Right lobe of liver (tissue), 6 donors: ENCODE measurements at places on chromosomes 5 and 9.

GRCh38 chr5:73300337-73301207, 127.6 kb downstream of the TMEM174 start:
- no peaks in the 10 kb centered on the region for H3K36me3 ChIP-seq
- H3K27ac ChIP-seq = no peak overlapping the region
- H3K4me3 ChIP-seq = no peak overlapping the region
- DNase-seq = no peak

DNA sequence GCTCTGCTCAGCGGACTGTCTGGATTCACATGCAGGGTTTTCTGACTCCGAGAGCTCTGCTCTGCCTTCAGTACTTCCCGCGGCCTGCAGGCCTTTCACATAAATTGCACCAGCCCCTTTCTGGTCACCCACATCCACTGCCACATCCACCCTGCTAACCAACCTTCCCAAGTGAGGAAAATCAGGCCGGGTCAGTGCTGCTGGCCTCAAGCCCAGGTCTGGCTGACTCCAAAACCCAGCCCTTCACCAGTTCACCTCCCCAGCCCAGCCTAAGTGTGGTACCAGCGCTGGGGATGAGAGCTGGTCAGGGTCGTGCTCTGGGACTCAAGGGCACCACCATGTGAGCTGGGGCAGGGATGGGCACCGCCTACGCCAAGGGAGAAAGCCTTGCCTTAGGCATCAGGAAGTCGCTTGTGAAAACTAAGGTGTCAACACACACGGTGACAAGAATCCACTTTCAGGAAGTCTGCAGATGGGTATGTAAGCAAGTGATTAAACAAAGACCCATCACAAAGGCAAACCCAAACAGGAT, 12.3 kb downstream of the LMAN2 start:
- no peak for DNase-seq
- no peak overlapping the region for H3K4me3 ChIP-seq
- peaks cover 9% of the 10 kb centered on the region for H3K4me1 ChIP-seq
- H3K36me3 ChIP-seq = peaks cover 11% of the 10 kb centered on the region
- H3K27ac ChIP-seq = no peak overlapping the region

- H3K36me3 ChIP-seq = peaks cover 9% of the 10 kb centered on the region
- no peak overlapping the region for H3K27ac ChIP-seq
- H3K4me1 ChIP-seq = no peaks in the 10 kb centered on the region
- no peak for DNase-seq
- no peak overlapping the region for H3K4me3 ChIP-seq
Measured at GRCh38 chr9:123090198-123090896, 56.9 kb downstream of the GPR21 start.

DNA sequence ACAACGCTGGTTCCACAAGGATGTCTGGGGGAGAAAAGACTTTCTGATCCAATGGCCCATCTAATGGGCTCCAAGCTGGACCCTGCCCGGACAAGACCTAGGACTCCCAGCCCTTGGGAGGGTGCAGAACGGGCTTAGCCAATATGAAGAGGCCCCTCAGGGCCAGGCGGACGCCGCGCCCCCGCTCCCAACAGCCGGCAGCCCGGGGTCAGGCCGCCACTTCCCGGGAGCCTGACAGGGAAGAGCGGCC, 493 bp downstream of the P4HA2 start:
- no peaks in the 10 kb centered on the region for H3K27me3 ChIP-seq
- peak overlapping the region; percentile 98 for H3K27ac ChIP-seq
- no peak for DNase-seq
- H3K4me3 ChIP-seq = peak overlapping the region; percentile 52

GRCh38 chr9:124457079-124457886, 7.0 kb downstream of the ADGRD2 start:
- H3K27ac ChIP-seq = no peak overlapping the region
- H3K27me3 ChIP-seq = no peaks in the 10 kb centered on the region
- no peak for DNase-seq
- no peaks in the 10 kb centered on the region for H3K4me1 ChIP-seq
- no peak overlapping the region for H3K4me3 ChIP-seq
- H3K36me3 ChIP-seq = no peaks in the 10 kb centered on the region

GRCh38 chr5:19928562-19929421, 59.2 kb downstream of the CDH18 start:
- H3K27me3 ChIP-seq = no peaks in the 10 kb centered on the region
- no peak for DNase-seq
- no peak overlapping the region for H3K4me3 ChIP-seq
- H3K27ac ChIP-seq = no peak overlapping the region
- no peaks in the 10 kb centered on the region for H3K36me3 ChIP-seq
- no peaks in the 10 kb centered on the region for H3K4me1 ChIP-seq

DNA sequence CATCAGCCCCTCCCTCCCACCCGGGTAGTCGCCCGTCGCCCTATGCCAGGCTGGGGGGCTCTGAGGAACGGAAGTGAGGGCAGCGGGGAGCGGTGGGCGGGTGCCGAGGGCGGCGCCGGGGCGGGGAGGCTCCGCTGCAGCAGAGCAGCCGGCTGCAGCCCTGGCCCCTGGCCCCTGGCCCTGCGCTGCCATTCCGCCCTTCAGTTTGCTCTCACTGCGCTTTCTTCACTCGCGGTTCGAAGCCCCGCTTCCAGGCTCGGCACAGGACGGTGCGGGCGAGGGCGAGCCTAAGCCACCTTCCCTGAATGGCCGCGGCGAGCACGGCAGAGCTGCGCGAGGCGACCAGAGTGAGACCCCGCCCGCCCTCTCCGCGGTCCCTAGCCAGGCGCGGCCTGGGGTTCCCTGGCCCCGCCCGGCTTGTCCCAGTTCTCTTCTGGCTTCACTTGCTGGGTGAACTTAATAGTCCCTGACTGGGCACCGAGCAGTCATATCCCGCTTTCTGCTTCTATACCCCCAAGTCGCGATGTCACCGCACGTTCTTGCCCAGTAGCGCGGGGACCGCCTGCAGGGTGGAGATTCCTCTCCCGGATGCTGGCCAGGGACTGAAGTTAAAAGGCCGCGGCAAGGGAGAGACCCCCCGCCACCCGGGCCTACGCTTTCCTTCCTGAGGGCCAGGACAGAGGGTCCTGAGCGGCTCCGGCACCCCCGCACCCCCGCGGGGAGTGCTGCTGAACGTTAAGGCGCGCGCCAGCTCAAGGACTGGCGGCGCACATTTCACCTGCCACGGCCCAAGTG, 623 bp upstream of the TRIM36 start:
- H3K4me1 ChIP-seq = peaks cover 7% of the 10 kb centered on the region
- H3K27me3 ChIP-seq = no peaks in the 10 kb centered on the region
- no peaks in the 10 kb centered on the region for H3K36me3 ChIP-seq

- H3K27ac ChIP-seq = no peak overlapping the region
- H3K4me3 ChIP-seq = no peak overlapping the region
- no peak for DNase-seq
- no peaks in the 10 kb centered on the region for H3K27me3 ChIP-seq
Measured at GRCh38 chr9:120450916-120451315, 129.1 kb downstream of the CDK5RAP2 start.

- no peaks in the 10 kb centered on the region for H3K36me3 ChIP-seq
- no peaks in the 10 kb centered on the region for H3K4me1 ChIP-seq
- no peak overlapping the region for H3K4me3 ChIP-seq
- no peak for DNase-seq
- no peak overlapping the region for H3K27ac ChIP-seq
- H3K27me3 ChIP-seq = no peaks in the 10 kb centered on the region
Measured at GRCh38 chr5:72584466-72584865, 77.3 kb upstream of the ZNF366 start.

DNA sequence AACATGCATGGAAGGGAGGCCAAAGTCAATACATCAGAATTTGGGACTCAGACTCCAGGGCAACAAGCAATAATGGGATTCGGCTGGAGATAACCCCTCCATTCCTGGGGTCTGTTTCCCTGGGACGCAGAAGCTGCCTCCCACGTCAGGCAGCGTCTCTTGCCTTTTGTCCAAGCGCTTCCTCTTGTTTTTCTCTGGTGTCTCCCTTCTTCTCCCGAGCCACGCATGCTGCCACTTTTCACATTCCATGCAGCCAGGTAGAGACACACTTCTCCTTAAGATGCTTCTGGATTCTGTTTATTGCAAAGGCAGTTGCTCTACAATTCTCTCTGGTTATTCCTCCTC, 267.3 kb downstream of the AOPEP start:
- H3K4me1 ChIP-seq = no peaks in the 10 kb centered on the region
- DNase-seq = no peak
- H3K27ac ChIP-seq = peak overlapping the region; percentile 97
- no peaks in the 10 kb centered on the region for H3K27me3 ChIP-seq

GRCh38 chr9:134358026-134358661, 31.9 kb downstream of the RXRA start:
- H3K4me3 ChIP-seq = peak overlapping the region; percentile 3
- H3K27me3 ChIP-seq = no peaks in the 10 kb centered on the region
- DNase-seq = no peak
- H3K4me1 ChIP-seq = peaks cover 100% of the 10 kb centered on the region
- no peaks in the 10 kb centered on the region for H3K36me3 ChIP-seq

- no peaks in the 10 kb centered on the region for H3K27me3 ChIP-seq
- no peak overlapping the region for H3K27ac ChIP-seq
- DNase-seq = no peak
- no peaks in the 10 kb centered on the region for H3K4me1 ChIP-seq
- H3K36me3 ChIP-seq = no peaks in the 10 kb centered on the region
Measured at GRCh38 chr5:66232275-66232674, 88.2 kb downstream of the SREK1 start.

DNA sequence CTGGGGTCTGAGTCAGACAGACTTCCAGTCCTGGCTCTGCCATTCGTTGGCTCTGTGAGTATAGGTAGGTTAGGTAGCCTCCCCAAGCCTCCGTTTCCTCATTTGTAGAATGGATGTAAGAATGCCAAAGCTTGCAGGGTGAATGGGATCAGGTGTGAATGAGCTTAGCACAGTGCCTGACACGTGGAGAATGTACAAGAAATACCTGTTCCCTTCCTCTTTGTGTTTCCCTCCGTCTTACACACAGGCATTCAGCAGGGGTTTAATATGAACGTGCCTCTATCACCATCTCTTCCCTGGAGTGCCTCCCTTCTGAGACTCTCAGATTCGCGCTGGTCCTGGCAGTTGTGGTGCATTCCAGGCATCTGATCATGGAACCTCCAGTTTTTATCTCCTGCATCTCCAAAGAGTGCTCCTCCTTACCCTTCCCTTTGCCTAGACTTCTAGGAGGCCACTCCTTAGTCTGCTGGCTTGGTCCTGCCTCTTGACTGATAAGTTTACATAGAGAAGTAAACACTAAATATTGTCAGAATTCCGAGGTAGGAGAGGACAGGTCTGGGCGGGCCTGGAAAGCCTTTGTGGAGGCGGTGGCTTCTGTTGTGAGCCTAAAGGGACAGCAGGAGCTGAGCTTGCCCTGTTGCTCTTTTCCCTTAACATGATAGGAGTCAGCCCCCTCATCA, 199.4 kb downstream of the AOPEP start:
- no peaks in the 10 kb centered on the region for H3K36me3 ChIP-seq
- peaks cover 24% of the 10 kb centered on the region for H3K4me1 ChIP-seq
- no peaks in the 10 kb centered on the region for H3K27me3 ChIP-seq
- no peak overlapping the region for H3K27ac ChIP-seq
